ENCODE measurements at places on chromosomes 1 and 21. TPM values are rescaled to one million over a fixed set of nuclear protein-coding genes. Genes with fewer than 3 reads are reported as not detected.

NCAM2 gene
- not detected for total RNA-seq

SPRR1B gene
- total RNA-seq = not detected

MTOR gene
- 50.1 TPM for total RNA-seq

SUSD4 gene
- total RNA-seq = 0.21 TPM

NTRK1 gene
- 2.8 TPM for total RNA-seq

OXCT2 gene
- total RNA-seq = 1.0 TPM

KRTAP13-2 gene
- total RNA-seq = not detected

PSMG1 gene
- 88.1 TPM for total RNA-seq

CRYAA gene
- not detected for total RNA-seq

C1orf226 gene
- total RNA-seq = not detected

ASPM gene
- total RNA-seq = 91.3 TPM

TSPAN1 gene
- total RNA-seq = not detected

KRTAP7-1 gene
- total RNA-seq = not detected

ZNF281 gene
- total RNA-seq = 20.6 TPM

ATP6V1G3 gene
- not detected for total RNA-seq

MYBPHL gene
- total RNA-seq = not detected

LGR6 gene
- 0.26 TPM for total RNA-seq

GPR161 gene
- total RNA-seq = 0.44 TPM

RSPO1 gene
- not detected for total RNA-seq

AADACL3 gene
- not detected for total RNA-seq

PADI3 gene
- total RNA-seq = not detected

PCBP3 gene
- 2.2 TPM for total RNA-seq

OR10Z1 gene
- not detected for total RNA-seq

AMY1C gene
- total RNA-seq = not detected

DISC1 gene
- 14.4 TPM for total RNA-seq

LHX8 gene
- total RNA-seq = not detected

CYP4Z1 gene
- not detected for total RNA-seq

SCMH1 gene
- total RNA-seq = 20.3 TPM

DVL1 gene
- total RNA-seq = 42.0 TPM

LHX4 gene
- not detected for total RNA-seq

TBX19 gene
- 3.6 TPM for total RNA-seq

PRRX1 gene
- total RNA-seq = not detected

UBIAD1 gene
- 25.9 TPM for total RNA-seq

CASQ1 gene
- total RNA-seq = not detected

SPRR3 gene
- total RNA-seq = not detected

OR2T33 gene
- not detected for total RNA-seq

SPATA45 gene
- total RNA-seq = not detected

STX12 gene
- 20.4 TPM for total RNA-seq

DRAXIN gene
- total RNA-seq = 2.1 TPM

APCS gene
- total RNA-seq = not detected

RNU1-3 gene
- total RNA-seq = 3,744 TPM

CRP gene
- not detected for total RNA-seq

RNF11 gene
- total RNA-seq = 26.4 TPM

FCRLB gene
- total RNA-seq = 1.1 TPM

C1orf94 gene
- total RNA-seq = not detected
